ENCODE measurements at places on chromosomes 6 and 20. TPM values are rescaled to one million over a fixed set of nuclear protein-coding genes. Genes with fewer than 3 reads are reported as not detected.

DNA sequence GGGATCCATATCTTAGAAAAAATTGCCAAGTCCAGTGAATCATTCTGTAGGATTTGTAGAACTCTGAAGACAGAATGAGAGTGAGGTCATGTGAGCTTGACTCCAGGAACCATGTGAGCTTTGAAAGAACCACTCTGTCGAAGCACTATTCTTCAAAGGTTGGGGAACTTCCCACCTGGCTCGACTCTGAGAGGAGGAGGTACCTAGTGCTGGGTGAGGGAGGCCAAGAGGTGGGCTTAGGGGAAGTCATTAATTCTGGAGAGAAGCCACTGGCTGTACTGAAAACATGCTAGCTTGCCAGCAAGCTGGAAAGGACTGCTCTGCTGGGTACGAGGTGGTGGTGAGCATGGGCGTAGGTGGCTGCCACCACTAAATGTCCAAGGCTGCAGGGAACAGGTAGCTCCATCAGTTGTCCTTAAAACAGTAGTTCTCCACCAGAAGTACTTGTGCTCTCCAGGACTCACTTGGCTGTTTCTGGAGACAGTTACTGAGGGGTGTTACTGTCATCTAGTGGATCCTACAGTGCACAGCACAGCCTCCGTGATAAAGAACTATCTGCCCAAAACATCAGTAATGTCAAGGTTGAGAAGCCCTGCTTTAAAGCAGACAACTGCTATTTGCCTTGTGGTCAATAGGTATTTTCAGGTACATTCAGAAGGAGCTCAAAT lies 34.7 kb upstream of the SYNJ2 start:
- no peaks in the 10 kb centered on the region for H3K27me3 ChIP-seq
- H3K36me3 ChIP-seq: no peaks in the 10 kb centered on the region
- H3K4me1 ChIP-seq: no peaks in the 10 kb centered on the region
- no peak overlapping the region for H3K4me3 ChIP-seq

- H3K27me3 ChIP-seq: peaks cover 12% of the 10 kb centered on the region
- peak overlapping the region; percentile 78 for H3K4me3 ChIP-seq
- no peak overlapping the region for H3K27ac ChIP-seq
- DNase-seq: no peak
Measured at GRCh38 chr6:89116702-89117101, 1.2 kb downstream of the SRSF12 start.

PMEPA1 gene
- 0.03 TPM for total RNA-seq

- no peaks in the 10 kb centered on the region for H3K27me3 ChIP-seq
- H3K36me3 ChIP-seq: no peaks in the 10 kb centered on the region
- H3K4me1 ChIP-seq: peaks cover 27% of the 10 kb centered on the region
- peak overlapping the region; percentile 68 for H3K27ac ChIP-seq
Measured at GRCh38 chr6:158910484-158911440, 89.2 kb downstream of the RSPH3 start.

TRIM15 gene
- not detected for total RNA-seq

GRCh38 chr6:27112974-27113373 lies 134.5 kb upstream of the PRSS16 start:
- H3K4me1 ChIP-seq: no peaks in the 10 kb centered on the region
- H3K27ac ChIP-seq: no peak overlapping the region
- no peak overlapping the region for H3K4me3 ChIP-seq
- no peaks in the 10 kb centered on the region for H3K27me3 ChIP-seq
- no peak for DNase-seq

TBPL1 gene
- total RNA-seq: 125 TPM

DNA sequence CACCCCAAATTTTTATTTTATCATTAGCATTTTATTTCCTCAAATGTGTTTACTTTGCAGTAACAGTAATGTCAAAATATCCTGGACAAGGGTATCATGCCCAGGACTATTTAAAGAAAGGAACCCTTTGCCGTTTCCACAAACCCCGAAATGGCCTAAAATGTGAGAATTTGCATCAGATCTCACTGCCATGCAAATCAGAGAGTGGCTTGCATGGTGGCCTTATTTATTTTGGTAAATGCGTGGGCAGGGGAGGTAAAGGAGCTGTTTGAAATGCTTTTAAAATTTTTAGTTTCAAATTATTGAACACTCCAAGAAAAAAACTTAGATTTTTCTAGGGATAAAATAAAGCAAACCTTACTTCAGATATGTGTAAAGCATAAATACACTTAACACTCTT lies 43.8 kb downstream of the ADAT2 start:
- DNase-seq: no peak
- H3K36me3 ChIP-seq: no peaks in the 10 kb centered on the region
- peaks cover 1% of the 10 kb centered on the region for H3K4me1 ChIP-seq
- H3K4me3 ChIP-seq: no peak overlapping the region
- H3K27ac ChIP-seq: no peak overlapping the region

GMPR gene
- total RNA-seq: not detected

MATN4 gene
- 0.06 TPM for total RNA-seq

SLC35F1 gene
- 17.7 TPM for total RNA-seq

DNA sequence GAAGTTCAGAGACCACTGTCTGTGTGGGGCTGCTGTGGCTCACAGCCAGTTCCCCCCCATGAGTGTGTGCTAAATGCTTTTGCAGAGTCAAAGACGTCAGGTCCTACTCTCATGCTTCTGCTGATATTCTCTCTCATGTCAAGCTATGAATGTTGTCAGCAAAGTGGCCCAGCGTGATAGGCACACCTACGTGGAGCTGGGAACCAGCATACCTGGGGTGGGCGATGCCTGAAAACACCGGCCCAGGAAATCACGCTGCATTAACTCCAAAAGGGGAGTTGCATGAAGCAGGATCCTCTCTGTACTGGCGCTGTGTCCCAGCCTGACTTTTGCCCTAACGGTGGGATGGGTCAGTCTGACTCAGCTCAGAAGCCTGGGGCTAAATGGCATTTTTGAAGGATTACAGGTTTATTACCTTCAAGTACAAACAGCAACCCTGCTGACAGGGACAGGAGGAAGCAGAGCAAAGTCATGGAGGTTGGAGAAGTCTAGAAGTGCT lies 9.0 kb upstream of the MRPS10 start:
- H3K4me3 ChIP-seq: no peak overlapping the region
- no peaks in the 10 kb centered on the region for H3K4me1 ChIP-seq
- no peak overlapping the region for H3K27ac ChIP-seq
- H3K27me3 ChIP-seq: no peaks in the 10 kb centered on the region
- H3K36me3 ChIP-seq: no peaks in the 10 kb centered on the region

DNA sequence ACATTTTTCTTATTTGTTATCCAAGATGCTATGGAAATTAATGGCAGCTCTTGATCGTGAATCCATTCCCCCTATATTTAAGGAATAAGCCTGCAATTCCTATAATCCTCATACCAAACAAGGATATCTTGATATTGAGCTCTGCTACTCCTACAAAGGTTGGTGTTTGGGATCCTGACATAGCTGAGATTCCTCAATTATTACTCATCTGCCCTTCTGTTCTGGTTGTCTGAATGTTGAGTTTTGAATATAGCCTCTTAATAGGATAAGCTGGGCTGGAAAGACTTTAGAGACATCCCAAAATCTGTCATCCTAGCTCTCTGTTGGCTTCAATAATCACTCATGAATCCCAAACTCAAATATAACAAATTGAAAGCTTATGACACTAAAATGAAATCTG lies 49.9 kb downstream of the CLIC5 start:
- DNase-seq: no peak
- H3K4me1 ChIP-seq: peaks cover 16% of the 10 kb centered on the region
- no peaks in the 10 kb centered on the region for H3K36me3 ChIP-seq

GRCh38 chr6:135703621-135704020 lies 147.9 kb upstream of the PDE7B start:
- no peak for DNase-seq
- no peaks in the 10 kb centered on the region for H3K36me3 ChIP-seq
- no peak overlapping the region for H3K27ac ChIP-seq
- no peaks in the 10 kb centered on the region for H3K27me3 ChIP-seq
- H3K4me1 ChIP-seq: no peaks in the 10 kb centered on the region
- H3K4me3 ChIP-seq: no peak overlapping the region

LHFPL5 gene
- total RNA-seq: not detected

GRCh38 chr6:25987845-25988244 lies 25.2 kb downstream of the TRIM38 start:
- H3K27ac ChIP-seq: no peak overlapping the region
- no peaks in the 10 kb centered on the region for H3K36me3 ChIP-seq
- DNase-seq: peak; percentile 45
- no peak overlapping the region for H3K4me3 ChIP-seq

DNA sequence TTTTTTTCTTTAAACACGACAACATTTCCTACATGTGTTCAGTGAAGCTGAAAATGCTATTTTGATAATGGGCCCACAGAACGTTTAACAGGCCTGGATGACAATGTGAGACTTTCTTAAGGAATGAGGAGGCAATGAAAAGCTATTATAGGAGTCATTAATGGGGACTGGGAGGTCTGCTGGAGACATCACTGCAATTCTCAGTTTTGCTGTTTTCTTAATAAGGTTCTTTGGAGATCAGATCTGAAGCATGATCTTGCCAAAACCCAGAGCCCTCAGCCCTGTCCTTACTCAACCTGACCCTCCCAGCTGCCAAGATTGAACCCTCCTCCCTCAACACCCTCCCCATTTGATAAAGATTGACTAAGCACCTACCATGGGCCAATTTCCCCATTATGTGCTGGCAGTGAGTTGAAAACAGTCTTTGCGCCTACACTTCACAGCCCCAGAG lies 353.1 kb downstream of the MAFB start:
- H3K27me3 ChIP-seq: no peaks in the 10 kb centered on the region
- no peak for DNase-seq
- H3K36me3 ChIP-seq: no peaks in the 10 kb centered on the region
- H3K4me3 ChIP-seq: no peak overlapping the region

LST1 gene
- total RNA-seq: not detected

DNA sequence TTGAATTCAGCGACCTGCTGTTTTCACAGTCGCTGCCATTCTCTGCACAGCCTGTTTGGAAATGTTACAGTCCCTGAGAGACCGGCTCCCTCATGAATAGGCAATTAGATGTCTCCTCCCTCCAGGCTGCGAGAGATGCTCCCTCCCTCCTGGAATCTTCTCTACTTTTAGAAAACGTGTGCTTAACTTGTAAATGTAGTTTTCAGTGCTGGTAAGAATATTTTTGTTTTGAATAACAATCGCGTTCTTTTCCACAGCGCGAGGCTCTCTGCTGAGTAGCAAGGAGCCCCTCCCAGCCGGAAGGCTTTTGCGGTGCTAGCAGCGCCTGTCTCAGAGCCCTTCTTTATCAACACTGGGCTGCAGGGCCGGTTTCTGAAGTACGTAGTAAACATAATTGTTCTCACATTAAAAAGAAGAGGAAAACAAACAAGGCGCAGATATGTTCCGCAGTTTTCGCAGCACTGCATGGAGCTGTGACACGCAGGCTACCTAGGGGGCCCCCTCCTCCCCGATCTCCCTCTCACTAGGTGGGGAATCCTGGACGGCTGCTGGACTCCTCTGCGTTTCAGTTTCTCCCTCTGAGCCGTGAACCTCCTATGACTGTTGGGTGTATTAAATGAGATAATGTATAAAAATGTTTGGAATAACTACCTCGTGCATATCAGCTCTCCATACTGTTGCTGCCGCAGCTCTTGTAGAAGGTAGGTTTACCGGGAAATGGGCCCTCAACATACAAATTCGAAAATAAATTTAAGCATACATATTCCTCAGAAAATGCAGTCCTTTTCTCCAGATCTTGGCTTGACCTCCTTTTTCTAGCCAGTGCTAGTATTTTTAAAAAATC lies 79.0 kb upstream of the SPACA1 start:
- peak overlapping the region; percentile 80 for H3K4me3 ChIP-seq
- no peaks in the 10 kb centered on the region for H3K36me3 ChIP-seq
- H3K27me3 ChIP-seq: peaks cover 19% of the 10 kb centered on the region
- peak; percentile 47 for DNase-seq

- peak overlapping the region; percentile 77 for H3K4me3 ChIP-seq
- H3K4me1 ChIP-seq: peaks cover 21% of the 10 kb centered on the region
- H3K27ac ChIP-seq: no peak overlapping the region
- H3K27me3 ChIP-seq: peaks cover 13% of the 10 kb centered on the region
- peak; percentile 69 for DNase-seq
Measured at GRCh38 chr6:11094411-11094851, 797 bp downstream of the SMIM13 start.

DNA sequence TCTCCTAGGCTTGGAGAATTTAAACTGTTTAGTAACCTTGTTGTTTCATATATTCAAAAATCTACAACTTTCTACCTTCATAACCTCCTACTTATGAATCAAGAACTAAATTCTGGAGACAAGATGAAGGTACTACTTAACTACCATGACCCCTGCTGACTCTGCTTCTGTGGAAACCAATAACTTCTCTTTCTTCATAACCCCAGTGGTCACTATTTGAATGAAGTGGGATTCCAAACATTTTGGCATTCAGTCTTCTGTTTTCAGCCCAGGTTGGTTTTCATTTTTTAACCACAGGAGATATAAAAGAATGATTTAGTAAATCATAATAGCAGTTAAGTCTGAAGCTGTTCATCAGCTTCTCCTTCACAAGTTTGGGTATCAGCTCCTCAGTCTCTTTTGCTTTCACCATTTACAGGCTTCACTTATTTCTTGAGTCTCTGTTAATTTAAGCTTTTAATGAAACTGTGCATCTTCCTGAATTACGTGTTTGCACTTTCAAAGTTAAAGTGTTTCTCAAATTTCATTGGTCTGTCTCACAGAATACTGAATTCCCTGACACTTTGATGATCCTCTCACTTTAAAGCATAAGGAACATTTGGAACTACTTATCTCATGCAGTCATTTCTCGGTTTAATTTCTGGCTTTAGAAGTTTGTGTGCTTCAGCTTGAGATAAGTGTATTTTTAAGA lies 9.5 kb downstream of the SENP6 start:
- DNase-seq: no peak
- H3K4me1 ChIP-seq: peaks cover 18% of the 10 kb centered on the region
- no peaks in the 10 kb centered on the region for H3K27me3 ChIP-seq
- no peak overlapping the region for H3K4me3 ChIP-seq
- no peaks in the 10 kb centered on the region for H3K36me3 ChIP-seq

DNA sequence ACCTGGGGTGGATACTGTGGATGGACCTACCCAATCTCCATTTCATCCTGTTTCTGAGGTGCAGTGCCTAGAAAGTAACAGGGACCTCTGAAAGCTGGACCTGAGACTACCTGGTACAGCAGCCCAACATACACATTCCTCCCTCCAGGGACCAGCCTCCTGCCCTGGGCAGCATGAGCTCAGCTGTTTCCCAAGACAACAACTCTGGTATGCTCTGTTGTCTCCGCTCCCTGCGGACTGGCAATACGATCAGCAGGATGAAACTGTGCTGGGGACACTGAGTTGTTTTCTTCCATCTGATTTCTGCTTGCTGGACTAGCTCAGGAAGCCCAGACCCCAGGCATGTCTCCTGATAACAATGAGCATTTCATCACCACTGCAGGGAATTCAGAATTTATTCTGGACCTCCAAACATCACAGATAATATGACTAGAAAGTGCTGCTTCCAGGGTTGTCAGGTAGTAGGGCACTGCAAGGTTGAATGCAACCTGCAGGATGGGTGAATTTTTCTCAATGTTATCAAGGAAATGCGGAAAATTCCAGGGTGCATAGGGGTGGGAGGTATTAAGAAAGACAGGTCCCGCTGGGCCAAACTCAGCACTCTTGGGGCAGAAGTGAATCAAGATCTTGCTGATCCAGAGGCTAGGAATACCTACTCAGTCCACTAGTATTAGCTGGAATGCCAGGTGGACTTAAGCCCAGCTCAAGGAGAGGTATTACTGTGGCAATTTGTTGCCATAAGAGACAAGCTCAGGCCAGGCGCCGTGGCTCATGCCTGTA lies 38.9 kb upstream of the SLC4A11 start:
- no peak overlapping the region for H3K4me3 ChIP-seq
- H3K27ac ChIP-seq: no peak overlapping the region
